ENCODE measurements at places on chromosomes 5 and 9.

GRCh38 chr9:117095081-117095480, 319.8 kb downstream of the ASTN2 start:
- DNase-seq = no peak

- no peak for DNase-seq
These were observed 4.0 kb upstream of the CMYA5 start for GRCh38 chr5:79685627-79686026.

- DNase-seq = no peak
These were observed 268.8 kb downstream of the NSG2 start for GRCh38 chr5:174314261-174314660.

- no peak for DNase-seq
These were observed 58.8 kb downstream of the GARNL3 start for GRCh38 chr9:127323393-127323792.

GRCh38 chr9:90201766-90202165, 440.9 kb downstream of the DIRAS2 start:
- no peak for DNase-seq

GRCh38 chr5:111856876-111857466, 100.0 kb upstream of the NREP start:
- no peak for DNase-seq

DNA sequence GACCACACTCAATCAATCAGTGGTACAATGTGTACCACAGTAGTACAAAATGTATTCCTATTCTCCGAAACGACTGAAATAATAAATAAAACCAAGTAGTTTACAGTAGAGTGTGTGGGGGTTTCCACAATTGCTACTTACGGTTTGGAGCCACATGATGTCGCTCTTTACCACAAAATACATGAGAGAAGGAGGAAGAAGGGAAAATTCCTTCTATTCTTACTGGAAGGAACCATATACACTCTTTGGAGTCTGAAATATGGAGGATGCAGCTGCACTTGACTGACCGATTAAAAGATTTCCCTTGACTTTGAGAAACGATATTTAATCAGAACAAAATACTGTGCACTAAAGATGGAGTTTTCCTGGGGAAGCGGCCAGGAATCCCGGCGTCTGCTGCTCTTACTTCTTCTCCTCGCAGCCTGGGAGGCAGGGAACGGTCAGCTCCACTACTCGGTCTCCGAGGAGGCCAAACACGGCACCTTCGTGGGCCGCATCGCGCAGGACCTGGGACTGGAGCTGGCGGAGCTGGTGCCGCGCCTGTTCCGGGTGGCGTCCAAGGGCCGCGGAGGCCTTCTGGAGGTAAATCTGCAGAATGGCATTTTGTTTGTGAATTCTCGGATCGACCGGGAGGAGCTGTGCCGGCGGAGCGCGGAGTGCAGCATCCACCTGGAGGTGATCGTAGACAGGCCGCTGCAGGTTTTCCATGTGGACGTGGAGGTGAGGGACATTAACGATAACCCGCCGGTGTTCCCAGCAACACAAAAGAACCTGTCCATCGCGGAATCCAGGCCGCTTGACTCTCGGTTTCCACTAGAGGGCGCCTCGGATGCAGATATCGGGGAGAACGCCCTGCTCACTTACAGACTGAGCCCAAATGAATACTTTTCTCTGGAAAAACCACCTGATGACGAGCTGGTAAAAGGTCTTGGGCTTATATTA, at the start of gene PCDHA4:
Gene PCDHA4 (plus strand): TSS at position 235 of the 942 bp plus-strand sequence.
- no peak for DNase-seq

DNA sequence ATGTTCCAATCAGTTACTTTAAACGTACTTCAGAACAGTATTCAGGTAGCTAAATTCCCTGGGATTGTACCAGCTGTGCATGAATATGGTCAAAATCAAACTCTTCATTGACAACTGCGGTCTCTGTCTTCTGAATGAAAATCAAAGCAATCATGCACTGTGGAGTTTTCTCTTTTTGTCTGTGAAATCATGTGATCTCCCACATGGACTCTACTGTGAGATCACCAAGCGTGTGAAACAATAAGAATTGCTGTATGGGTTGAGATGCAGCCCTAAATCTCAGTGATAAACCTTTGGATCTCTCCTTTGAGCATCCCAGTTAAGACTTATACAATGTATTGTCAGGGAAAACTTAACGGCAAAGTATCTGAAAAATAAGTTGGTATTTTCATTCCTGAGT, 6.1 kb downstream of the NRG2 start:
- DNase-seq = no peak

DNA sequence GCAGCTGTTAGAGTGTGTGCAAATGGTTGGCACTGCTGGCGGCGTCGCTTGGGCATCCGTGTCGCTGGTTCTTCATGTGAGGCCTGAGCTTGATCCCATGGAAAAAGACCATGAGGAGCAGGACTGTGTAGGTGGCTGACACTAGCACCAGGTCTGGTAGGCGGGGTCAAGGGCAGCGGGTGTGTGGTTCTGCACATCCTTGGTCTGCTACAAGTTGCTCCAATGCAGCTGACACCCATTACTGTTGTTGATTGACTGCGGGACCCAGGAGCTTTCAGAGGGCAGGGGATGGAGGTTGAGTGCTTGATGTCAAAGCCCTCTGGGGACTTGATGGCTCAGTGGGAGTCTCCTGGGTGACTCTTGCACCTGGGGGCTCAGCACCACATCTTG, 29.0 kb upstream of the PITX1 start:
- no peak for DNase-seq

DNA sequence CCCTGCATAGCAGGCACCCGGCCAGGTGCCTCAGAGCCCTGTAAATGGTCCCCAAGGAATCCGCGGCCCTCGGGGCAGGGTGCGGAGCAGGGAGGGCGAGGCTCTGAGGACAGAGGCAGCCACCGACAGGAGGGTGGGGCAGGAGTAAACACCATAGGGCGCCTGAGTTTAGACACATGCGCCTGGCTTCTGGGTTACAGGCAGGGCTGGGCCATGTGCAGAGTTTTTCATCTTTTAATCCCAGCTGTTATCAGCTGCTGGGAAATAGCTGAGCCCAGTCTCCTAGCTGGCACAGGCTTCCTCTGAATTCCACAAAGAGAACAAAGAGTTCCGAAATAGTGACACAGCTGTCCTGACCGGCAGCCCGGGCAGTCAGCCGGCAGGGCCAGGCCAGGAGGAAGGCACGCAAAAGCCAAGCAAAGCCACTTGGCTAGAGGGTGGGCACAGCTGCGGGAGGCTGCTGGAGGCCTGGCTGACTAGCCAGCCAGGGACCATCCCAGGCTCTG, 98.9 kb upstream of the PHYKPL start:
- DNase-seq = no peak

DNA sequence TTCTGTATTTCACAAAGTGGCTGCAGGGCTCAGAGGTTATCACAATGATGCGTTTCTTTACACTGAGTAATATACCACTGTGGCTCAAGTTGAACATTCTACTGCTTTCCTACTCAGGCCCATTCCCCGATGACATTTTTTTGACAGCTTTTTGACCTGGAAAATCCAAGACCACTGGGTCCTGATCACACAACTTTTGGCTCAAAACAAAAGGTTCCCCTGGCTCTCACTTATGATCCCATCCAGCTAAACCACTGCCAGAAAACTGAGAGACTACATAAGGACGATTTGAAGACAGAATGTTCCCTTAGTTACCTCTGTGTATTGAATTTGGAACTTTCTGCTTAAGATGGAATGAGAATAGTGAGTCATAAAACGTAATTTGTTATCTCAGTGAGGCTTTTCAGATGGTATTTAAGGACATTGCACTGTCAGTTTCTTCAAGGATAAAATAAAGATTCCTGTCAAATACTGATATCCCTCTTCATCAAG, 78.0 kb upstream of the FBXL7 start:
- no peak for DNase-seq

GRCh38 chr5:55172051-55172899, 702 bp downstream of the CDC20B start:
- DNase-seq = peak; percentile 42

- DNase-seq = no peak
These were observed 993 bp upstream of the RALGDS start for GRCh38 chr9:133121915-133122550.

- no peak for DNase-seq
These were observed 217.9 kb upstream of the KLF4 start for GRCh38 chr9:107707428-107707837.

DNA sequence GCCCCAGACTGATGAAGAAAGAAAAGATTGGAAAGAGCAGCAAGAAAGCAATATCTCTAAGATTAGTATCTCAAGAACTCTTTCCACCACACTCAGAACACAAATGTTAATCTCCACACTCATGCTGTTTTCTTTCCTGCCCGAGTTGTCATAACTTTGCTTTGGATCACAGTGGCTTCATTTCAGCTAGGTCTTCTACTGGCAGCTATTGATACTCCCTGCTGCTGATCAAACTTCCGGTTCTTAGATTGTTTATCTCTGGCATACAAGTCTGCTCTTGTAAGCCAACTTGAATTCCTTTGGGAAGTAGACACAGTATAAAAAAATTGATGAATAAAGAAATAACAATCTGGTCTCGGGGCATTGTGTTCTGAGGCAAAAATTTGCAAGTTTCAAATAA, 77.7 kb upstream of the SPEF2 start:
- DNase-seq = no peak

GRCh38 chr5:178237431-178238312, 5.1 kb upstream of the PHYKPL start:
- no peak for DNase-seq

- DNase-seq = no peak
These were observed 15.3 kb downstream of the RAB24 start for GRCh38 chr5:177288191-177288590.

- no peak for DNase-seq
These were observed 13.2 kb upstream of the PPP1R2B start for GRCh38 chr5:156836846-156837245.

DNA sequence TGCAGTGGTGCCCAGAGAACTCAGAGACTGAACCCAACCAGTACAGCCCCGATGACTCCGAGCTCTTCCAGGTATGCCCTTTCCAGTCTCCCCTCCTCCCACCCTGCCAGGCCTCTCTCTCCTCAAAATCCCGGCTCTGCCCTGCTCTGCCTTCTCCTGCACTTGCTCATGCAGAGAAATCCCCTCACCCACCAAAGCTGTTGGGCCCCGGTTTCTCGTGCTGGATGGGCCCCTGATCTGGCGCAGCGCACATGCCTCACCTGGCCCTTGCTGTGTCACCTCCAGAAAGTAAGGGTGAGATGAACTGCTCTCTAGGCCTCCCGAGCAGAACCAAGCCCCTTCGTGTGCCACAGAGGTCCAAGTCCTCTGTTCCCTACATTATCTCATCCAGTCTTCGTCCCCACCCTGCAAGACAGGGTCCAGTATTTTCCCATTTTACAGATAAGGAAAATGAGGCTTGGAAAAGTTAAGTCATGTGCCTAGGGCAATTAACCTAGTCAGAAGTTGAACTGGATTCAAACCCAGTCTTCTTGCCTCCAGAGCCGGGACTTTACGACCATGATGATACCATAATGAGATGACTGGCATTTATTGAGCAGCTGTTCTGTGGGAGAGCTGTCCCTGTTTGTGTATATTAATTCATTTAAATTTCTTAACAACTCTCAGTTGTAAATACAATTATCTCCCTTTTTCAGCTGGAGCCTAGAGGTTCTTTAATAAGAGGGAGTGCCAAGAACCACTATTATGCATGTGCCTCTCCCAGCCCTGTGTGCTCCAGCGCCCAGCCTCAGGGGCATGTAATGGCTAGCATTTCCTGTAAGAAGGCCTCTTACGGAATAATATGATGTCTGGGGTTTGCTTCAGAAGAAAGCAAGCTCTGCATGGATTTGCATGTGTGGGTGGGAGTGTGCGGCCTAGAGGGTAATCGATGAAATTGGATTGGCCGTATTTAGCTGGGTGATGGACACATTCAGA, 90.7 kb downstream of the PPARGC1B start:
- no peak for DNase-seq

DNA sequence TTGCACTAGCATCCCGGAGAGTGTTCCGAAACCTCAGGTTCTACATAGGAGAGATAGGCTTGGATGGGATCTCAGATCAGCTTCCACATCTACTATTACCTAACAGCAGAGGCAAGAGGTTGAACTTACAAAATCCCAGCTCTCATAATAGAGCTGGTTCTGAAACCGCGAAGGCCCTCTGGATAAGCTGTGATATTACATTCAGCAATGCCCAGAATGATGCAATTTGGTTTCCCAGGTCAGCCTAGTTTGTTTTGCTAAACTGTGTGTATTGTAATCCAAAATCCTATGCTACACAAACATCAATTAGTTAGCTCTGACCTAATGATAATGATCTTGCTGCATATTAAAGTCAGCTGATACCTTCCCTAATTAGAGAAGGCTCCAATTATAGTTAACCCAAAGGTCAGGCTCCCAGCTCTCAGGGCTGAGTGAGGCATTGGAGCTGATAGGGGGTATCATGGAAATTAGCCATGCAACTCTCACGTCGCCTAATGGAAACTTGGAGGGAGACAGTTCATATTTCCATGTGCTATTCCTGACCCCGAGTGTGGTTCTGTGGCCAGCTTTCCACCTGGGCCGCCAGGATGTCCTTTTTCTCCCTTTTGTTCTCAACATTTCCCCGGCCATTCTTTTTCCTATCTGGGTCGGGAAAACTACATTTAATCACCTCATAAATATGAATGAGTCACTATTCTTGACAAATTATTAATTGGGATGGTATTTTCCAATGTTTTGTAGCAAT, 278.4 kb upstream of the IRX1 start:
- no peak for DNase-seq

GRCh38 chr9:72251589-72251988, 102.3 kb downstream of the GDA start:
- DNase-seq = no peak
